HCT116 (cell line): ENCODE measurements at places on chromosomes 11 and 22.
A peak's percentile ranks its signal among the peaks of the same experiment; 100 is the strongest.

- DNase-seq: no peak
Measured at GRCh38 chr11:91624021-91624420, 600.6 kb upstream of the FAT3 start.

GRCh38 chr22:45776313-45776585 is 104.6 kb downstream of the ATXN10 start:
- DNase-seq: no peak

- DNase-seq: no peak
Measured at GRCh38 chr22:46369716-46370583, 34.4 kb downstream of the TRMU start.

GRCh38 chr22:48445113-48445827 is 1382.4 kb downstream of the BRD1 start:
- no peak for DNase-seq

- no peak for DNase-seq
Measured at GRCh38 chr11:34169686-34170085, 64.3 kb downstream of the NAT10 start.

DNA sequence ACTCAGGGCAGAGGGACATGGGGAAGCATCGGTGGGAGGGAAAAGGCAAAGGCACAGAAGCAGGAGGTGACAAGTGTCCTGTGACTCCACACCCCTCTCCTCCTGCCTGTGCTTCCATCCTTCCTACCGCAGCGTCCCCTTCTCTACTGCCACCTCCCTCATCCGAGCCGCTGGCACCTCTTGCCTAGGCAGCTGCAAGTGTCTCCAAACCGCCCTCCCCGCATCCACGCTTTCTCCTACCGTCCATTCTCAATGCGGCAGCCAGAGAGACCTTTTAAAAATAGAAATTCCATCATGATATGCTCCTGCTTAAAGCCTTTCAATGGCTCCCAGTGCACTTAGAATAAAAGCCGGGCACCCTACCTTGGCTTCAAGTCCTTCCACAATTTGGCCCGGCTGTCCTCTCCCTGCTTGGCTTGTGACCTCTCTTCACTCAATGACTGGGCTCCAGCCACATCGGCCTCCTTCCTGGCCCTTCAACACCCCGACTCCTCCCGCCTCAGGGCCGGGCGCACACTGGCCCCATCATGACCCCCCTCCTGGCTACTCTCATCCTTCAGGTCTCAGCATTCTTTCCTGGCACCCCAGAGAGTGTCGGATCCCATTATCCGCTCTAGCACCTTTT is 16.5 kb downstream of the LRRC10B start:
- no peak for DNase-seq

GRCh38 chr11:10623797-10624761 is 55.6 kb upstream of the LYVE1 start:
- peak; percentile 43 for DNase-seq

DNA sequence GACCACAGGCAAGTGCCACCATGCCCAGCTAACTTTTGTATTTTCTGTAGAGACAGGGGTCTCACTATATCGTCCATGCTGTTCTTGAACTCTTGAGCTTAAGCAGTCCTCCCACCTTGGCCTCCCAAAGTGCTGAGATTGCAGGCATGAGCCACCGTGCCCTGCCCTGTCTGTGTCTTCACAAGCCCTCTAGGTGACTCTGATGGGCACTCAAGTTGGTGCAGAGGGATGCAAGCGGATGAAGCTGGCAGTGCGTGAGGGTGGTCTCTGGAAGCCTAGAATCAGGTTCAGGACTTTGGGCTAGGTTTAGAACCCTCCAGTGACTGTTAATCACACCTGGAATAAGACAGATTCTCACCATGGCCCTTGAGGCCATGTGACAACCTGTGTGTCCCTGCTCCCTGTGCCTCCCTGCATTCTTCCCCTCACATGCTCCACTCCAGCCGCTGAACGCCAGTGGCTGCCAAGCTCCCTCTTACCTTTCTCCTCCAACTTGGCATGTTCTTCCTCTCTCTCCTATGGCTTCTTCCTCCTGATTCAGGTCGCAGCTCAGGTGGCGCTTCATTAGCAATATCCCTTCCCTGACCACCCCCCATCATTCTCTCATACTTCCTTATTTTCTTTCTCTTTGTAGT is 242.3 kb upstream of the TBCEL start:
- no peak for DNase-seq

DNA sequence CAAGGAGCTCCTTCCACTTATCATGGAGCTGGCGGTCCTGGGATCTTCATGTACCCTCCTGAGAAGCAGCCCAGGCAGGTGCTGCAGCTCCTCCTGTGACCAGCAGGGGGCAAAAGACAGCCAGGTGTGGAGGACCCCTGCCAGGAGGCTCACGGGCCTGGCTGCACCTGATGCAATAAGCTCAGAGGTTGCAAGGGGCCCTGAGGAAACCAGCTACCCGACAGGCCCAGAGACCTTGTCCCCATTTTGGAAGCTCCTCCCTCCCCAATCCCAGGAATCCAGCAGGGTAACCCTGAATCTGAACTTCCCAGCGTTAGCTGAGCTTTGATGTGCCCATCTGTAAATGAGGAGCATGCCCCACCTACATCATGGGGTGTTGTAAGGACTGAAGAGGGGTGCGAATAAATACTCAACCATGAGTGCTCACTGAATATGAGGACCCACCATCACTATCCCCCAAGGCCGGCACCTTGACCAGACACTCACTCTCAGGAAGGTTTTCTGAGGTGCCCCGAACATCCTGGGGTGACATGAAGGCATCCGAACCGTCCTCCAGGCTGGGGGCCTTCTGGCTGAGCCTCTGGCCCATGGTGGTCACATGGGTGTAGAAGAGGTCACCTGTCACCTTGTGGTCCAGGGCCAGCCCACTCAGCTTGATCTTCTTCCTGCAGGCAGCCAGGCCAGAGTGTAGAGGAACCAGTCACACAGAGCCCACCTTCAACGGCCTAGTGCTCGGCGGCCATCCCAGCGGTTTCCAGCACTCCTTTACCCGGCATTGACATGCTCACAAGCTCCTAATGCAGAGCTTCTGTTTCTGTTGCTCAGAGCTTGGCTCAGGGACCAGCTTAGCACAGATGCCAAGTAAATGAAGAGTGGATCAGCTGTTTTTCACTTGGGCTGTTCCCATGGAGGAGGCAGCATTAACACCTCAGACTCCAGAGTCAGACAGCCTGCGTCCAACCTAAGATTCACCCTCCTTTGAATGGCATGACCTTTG is 21.7 kb downstream of the SLC43A1 start:
- peak; percentile 73 for DNase-seq

- no peak for DNase-seq
Measured at GRCh38 chr11:71843858-71844257, 10.9 kb downstream of the DEFB108B start.

GRCh38 chr11:77379934-77380333 is 78.4 kb upstream of the GDPD4 start:
- DNase-seq: no peak

- DNase-seq: no peak
Measured at GRCh38 chr11:92357344-92357743, 132.7 kb downstream of the FAT3 start.

- no peak for DNase-seq
Measured at GRCh38 chr11:65524741-65525545, at the start of gene SCYL1. TSS of gene SCYL1 (plus strand) at chr11:65525083. CDS start at chr11:65525154, 71 bp downstream.

- DNase-seq: peak; percentile 56
Measured at GRCh38 chr22:20530368-20531153, 23.2 kb downstream of the MED15 start.

GRCh38 chr11:67160045-67160444 is 41.0 kb downstream of the KDM2A start:
- no peak for DNase-seq

GRCh38 chr11:96238563-96239135 is 104.3 kb downstream of the MAML2 start:
- no peak for DNase-seq

DNA sequence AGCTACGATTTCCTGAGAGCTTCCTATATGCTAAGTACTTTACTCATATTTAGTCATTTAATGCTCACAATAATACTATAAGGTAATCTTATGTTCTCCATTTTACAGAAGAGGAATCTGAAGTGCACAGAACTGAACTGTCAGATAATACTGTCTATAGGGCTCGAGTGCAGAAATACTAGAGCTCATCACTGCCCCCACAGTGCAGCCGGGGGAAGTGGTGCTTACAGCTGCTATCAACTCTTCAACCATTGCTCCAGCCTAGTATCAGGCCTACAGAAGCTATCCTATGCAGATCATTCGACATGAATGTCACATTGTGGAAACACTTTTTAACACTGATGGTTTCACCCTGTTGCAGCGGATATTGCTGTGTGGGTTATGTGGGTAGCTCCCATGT is 929.9 kb downstream of the NTM start:
- no peak for DNase-seq

- no peak for DNase-seq
Measured at GRCh38 chr22:36258701-36259614, 6.0 kb downstream of the APOL1 start.

DNA sequence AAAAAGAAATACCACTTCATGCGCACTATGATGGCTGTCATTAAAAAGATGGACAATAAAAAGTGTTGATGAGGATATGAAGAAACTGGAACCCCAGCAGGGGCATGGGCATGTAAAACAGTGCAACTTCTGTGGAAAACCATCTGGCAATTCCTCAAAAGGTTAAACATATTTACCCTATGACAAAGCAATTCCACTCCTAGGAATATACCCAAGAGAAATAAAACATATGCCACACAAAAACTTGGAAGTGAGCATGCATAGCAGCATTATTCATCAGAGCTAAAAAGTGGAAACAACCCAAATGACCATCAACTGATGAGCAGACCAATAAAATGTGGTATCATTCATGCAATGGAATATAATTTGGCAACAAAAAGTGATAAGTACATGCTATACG is 50.1 kb downstream of the LRRC32 start:
- no peak for DNase-seq

DNA sequence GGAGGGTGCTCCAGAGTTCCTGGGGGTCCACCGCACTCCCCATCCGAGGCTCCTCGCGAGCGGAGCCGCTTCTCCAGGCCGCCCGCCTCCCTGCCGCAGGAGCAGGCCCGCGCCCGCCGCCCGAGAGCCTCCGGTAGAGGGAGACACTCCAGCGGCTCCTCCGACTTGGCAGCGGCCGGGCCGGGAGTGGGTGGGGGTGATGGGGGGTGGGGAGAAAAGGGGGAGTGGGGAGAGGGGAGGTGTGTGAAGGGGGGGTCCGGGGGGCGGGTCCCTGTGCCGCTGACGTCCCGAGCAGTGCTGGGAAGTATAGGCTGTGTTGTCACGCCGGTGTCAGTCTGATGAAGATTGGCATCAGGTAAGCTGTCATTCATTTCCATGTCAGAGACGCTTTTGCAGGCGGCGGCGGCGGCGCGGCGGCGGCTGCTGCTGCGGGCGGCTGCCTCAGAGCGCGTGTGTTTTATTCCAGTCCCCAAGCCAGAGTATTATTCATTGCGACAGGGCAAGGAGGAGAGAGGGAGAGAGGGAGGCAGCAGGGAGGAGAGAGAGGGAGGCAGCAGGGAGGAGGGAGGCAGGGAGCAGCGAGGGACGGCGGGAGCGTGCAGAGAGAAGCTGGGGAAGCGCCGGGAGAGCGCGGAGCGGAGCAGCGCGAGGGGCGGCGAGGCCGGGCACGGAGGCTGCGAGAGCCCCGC is at the start of gene PKNOX2:
Gene PKNOX2 (plus strand): TSS at position 330 of the 689 bp plus-strand sequence. CDS start 186,555 bp downstream, outside the sequence.
- peak; percentile 3 for DNase-seq

- no peak for DNase-seq
Measured at GRCh38 chr11:102478673-102479299, 26.2 kb upstream of the TMEM123 start.

- no peak for DNase-seq
Measured at GRCh38 chr22:48207919-48208535, 1445.6 kb downstream of the TBC1D22A start.

DNA sequence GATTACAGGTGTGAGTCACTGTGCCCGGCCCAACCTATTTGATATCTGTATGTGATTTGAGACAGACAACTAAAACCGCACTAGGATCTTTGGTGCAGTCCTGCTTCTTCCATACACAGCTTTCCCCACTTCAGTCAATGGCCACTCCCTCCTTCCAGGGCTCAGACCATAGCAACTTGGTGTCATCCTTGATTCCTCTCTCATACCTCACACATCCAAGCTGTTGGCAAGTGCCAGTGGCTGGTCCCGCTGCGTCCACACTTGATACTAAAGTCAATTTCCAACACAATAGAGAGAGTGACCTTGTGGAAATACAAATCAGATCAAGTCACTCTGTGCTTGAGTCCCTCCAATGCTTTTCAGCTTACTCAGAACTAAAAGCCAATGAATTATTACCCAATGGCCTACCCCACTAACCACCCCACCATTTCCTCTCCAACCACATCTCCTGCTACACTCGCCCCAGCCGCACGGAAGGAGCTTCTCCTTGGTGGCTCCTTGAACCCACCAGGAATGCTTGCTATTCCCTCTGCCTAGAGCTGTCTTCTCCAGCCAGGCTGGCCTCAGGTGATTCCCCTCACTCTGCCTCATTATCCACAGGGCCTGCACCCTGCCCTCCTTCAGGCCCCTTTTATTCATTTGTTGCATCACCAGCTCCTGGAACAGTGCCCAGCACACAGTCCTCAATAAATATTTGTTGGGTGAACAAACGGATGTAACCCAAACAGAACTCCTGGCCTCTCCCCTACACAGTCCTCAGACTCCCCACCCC is 12.9 kb downstream of the ABTB2 start:
- peak; percentile 52 for DNase-seq

- DNase-seq: no peak
Measured at GRCh38 chr11:23453522-23453921, 593.2 kb upstream of the CCDC179 start.

DNA sequence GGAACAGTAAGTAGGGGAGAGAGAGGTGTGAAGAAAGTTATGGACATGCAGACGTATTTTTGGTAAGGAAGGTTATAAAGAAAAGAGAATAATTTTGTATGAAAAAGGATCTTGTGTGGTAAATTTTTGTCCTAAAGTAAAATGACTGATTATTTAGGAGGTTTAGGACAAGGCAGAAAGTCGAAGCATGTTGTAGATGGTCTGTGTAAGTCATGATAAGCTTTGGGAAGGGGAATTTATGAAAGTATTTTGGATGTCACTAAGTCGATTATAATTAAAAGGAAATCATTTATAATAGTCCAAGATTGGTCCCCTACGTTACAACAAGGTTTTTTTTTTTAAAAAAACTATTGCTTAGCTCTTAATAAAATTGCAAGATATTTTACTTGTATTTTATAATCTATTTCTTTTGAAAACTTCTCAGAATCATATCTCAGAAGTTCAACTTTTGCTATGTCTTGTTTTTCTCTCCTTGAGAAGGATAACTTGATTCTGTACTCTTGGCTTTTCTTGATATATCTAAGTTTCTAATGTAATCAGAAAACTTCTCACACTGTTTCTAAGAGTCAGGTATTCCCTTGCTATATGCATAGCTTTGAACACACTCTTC is 10.9 kb upstream of the CABP2 start:
- peak; percentile 21 for DNase-seq

DNA sequence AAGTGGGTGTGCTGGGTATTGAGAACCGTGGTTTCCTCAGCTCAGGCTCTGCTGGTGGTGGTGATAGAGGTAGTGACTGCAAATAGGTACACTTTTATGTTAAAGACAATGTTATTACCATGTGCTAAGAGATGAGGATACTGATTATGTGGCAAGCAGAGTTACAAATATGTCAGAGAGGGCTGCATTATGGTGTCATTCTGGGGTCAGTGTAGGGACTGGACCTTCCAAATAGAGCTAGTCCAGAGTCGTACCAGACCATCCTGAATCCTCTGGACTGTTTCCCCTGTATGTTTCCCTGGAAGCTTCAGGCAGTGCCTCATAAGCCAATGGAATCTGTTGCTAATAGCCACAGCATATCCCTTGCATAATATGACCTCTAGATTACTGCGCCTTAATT is at the start of gene DNAJB7:
Gene DNAJB7 (minus strand): TSS at position 101 of the 400 bp plus-strand sequence. CDS start 119 bp downstream, outside the sequence.
- DNase-seq: no peak

- DNase-seq: no peak
Measured at GRCh38 chr11:12019866-12020416, 11.5 kb upstream of the DKK3 start.

GRCh38 chr22:30838111-30838510 is 130.5 kb downstream of the MORC2 start:
- no peak for DNase-seq
